ENCODE measurements at places on chromosomes 1 and 21. TPM values are rescaled to one million over a fixed set of nuclear protein-coding genes. Genes with fewer than 3 reads are reported as not detected.

Gene ACKR1
- total RNA-seq: 1.00 TPM

Gene UTS2
- total RNA-seq: not detected

Gene RAB4A
- total RNA-seq: 55.0 TPM

Gene FMN2
- 2.4 TPM for total RNA-seq

Gene SLC6A9
- 45.2 TPM for total RNA-seq

Gene LAD1
- 0.29 TPM for total RNA-seq

Gene EFNA3
- total RNA-seq: 2.9 TPM

Gene KLF17
- total RNA-seq: 0.09 TPM

Gene C4BPB
- 0.25 TPM for total RNA-seq

Gene MFAP2
- 132 TPM for total RNA-seq

Gene OR2T8
- not detected for total RNA-seq

Gene IFI44L
- total RNA-seq: 271 TPM
